Activated T-helper 1 cell treated with anti-CD3 and anti-CD28 coated beads, Interleukin-12 subunit alpha, Interleukin-12 subunit beta, Interleukin-2, Interleukin-4 antibody, amounts not matched to agents 30 ng/mL and 10 ng/mL and 1 ng/mL, durations not matched to agents 14 hours and 24 hours and 36 hours (primary cell): ENCODE measurements at places on chromosomes 3 and 15.

DNA sequence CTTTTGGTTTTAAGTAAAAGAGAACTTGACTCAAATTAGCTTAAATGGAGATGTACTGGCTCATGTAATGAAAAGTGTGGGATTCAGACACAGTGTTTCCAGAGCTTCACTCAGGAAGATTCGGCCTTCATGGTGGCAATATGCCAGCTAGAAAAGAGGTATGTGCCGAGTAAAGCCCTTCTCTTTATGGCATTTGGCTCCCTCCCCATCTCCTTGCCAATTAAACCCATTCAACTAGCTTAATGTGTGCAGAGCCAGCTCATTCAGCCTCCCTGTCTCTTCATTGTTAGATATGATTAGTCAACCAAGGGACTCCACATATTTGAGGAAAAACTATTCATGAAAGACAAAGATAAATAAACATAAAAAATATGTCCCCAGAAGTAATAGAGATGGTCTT lies 15.0 kb upstream of the TRANK1 start:
- no peak for DNase-seq

DNA sequence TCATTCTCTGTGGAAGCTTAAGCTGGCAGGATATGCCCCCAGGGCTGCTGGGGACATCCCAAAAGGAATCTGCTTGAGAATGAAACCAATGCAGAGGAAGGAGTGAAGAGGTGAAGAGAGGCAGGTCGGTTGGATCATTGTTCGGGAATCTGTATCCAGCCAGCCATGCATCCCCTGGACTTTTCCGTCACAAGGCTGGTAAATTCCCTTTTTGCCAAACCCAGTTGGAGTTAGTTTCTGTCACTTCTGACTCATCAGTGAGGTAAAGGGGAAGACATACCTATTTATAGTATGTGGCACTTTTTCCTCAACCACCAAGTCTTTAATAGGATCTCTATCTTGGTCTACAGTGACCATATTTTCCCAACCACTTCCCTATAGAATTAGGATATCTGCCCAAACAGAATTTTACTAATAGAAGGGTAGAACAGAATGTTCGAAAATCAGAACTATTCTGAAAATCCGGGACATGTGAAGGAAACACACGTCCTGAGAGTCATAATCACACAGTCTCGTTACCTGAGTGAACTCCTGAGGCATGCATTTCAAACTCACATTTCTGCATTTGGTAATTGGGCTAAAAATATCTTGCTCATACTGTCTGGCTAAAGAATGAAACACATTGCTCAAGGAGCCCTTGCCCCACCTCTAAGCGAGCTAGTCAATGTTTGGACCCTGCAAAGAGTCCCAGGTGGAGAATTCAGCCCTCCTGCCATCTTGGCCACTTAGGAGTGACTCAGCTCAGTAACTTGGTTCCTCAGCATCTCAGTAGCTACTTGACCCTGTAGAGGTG lies 289.7 kb upstream of the ADAMTS9 start:
- no peak for DNase-seq

DNA sequence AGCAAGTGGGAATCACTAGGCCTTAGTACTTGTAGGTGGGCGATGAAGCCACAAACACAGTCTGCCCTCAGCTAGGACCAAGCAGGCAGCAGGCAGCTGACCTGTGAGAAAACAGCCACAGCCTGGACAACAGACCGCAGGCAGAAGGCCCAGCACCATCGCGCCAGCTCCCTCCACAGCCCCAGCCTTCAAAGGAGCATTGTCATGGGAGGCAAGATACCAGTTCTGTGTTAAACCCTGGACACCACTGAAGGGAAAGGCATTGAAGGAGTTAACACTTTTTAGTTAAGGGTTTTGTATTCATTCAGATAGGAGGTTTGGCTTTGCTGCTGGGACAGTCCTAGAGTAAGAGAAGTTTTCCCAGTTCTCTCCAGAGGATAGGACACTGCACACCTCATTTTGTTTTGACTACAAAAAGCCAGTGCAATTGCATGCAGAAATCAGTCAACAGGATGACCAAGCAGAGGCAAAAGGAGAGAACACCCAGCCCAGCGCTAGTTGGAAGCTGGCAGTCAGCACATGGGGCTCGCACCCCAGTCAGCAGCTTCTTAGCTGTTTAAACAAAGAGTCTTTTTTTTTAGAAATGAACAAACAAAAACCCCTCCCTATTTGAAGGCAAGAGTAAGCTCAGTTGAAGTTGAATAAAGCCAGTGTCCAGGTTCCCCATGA lies 286.1 kb upstream of the TPM1 start:
- DNase-seq = no peak

- no peak for DNase-seq
Observed at GRCh38 chr15:58562135-58562534, 130.3 kb downstream of the LIPC start.

GRCh38 chr3:130933801-130934345 lies 40.0 kb downstream of the ATP2C1 start:
- DNase-seq = no peak

DNA sequence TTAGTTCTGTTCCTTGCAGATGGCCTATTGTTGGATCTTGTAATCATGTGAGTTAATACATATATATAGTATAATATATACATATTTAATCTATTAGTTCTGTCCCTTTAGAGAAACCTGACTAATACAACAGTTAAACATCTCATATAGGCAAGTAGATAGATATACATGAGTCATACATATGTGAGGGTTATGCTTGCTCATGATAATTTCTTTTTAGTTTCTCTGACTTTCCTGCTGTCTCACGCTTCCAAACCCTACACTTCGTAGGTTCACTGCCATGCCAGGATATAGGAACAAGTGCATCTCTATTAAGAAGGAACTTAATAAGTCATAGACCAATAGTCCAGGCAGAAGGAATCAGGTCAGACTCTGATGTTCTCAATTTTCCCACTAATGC lies 16.8 kb upstream of the CLDN16 start:
- DNase-seq = no peak

GRCh38 chr15:41105348-41106334 lies 10.4 kb downstream of the INO80 start:
- no peak for DNase-seq

DNA sequence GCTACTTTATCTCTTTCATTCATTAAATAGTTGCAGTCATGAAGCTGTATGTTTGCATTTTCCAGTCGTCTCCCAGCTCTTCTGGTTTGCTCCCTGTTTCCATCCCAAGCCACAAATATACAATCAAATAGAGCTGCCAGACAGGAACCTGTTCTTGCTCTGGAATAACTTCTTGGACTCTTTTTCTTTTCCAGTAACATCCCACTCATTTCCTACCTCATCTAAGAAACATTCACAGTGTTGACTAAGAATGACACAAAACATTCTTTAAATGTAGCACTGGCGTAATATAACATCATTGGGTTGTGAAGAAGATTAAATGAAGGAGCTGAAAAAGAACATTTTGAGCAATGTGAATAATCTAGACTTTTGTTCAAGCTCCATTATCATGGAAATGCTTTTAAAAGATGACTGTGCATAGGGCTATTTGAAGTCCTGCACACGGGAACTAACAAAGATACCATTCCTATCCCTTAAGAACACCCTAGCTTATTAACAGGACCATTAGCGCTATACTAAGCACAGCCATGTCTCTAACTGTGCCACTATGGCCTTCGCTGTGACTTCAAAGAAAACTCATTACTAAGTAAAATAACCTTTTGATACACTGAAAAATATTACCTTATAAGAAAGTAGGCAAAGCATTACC lies 574.0 kb downstream of the NAALADL2 start:
- no peak for DNase-seq

DNA sequence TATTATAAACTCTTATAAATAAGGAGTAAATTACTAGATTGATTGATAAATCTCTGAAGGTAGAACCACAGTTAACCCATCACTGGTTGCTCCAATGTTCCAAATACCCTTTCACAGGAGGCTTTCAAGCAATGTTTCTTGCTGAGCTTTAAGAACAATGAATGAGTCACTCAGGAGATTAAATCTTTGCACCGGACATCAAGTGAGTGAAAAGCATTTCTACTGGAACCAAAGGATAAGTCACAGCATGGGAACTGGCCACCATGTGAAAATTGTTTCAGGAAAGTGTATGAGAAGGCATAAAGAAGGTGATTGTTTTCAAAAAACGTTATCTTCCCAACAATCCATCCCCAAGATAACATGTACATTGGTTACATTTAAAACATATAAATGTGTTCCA lies 90.6 kb downstream of the CNTN3 start:
- no peak for DNase-seq
